NCI-H1105 (cell line): ENCODE measurements at places on chromosomes 7 and 10.

DNA sequence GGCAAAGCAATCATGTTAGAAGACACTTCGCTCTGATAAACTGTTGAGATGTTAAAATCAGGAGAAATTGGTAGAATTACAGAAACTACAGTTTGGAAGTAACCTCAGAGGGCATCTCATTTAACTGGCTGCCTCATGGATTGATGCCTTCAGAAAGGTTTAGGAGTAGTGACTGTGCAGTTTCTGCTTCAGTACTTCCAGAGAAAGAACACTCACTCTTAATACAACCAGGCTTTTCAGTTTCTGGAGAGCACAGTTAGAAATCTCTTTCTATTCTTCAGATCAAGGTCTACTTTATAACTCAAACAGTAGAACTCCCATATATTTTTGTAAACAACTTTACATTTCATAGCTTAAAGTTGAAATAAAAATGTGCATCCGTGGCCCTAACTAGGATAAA is 1358.9 kb upstream of the LRRTM3 start:
- DNase-seq, result no peak

GRCh38 chr10:26681076-26681475 is 16.4 kb upstream of the PDSS1 start:
- DNase-seq, result no peak

DNA sequence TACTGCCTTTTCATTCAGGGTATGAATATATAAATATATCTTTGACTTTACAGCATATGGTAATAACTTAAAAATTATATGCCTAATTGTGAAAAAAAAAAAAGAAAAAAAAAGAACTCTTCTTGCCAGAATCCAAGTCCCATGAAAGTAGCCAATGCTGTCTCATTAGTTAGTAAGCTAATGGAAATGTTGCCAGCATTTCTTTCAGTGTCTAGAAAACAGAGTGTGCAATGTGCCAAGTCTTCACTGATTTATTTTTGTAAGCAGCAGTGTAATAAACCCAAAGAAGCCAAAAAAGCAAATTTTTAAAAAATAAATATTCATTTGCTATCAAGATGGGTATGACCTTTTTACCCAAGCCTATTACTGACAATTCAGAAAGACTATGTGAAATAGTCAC is 31.1 kb upstream of the LRRN3 start:
- DNase-seq, result no peak

GRCh38 chr7:101545441-101546190 is 83.5 kb downstream of the MYL10 start:
- no peak for DNase-seq

DNA sequence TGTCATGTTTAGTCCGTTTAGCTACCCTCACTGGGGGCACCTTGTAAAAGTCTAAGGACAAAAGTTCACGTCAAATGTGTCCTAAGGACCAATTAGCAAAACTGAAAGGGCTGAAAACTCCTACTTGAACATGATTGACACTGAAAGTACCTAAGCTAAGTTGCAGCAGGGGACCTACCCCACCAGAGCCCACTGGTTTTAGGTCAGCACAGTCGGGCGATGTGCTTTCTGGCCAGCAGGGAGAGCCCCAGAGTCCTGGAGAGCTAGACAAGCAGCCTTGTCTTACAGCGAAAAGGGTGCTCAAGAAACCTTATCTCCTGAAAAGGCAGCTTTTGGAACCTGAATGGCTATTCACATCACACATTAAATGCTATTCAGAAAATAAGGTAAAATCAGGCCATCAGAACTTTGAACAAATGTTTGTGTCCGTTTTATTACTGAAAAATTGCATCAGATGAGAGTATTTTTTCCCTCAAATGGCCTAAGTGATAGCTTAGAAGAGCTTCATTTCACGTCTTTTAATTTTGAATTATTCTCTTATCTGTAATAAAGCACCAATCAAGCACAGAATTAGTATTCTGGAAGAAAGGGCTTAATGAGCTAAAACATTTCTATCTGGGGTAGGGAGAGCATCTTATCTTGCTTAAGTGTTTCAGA is 52.2 kb upstream of the MKI67 start:
- no peak for DNase-seq

GRCh38 chr10:125248489-125248888 is 88.1 kb upstream of the CTBP2 start:
- no peak for DNase-seq

DNA sequence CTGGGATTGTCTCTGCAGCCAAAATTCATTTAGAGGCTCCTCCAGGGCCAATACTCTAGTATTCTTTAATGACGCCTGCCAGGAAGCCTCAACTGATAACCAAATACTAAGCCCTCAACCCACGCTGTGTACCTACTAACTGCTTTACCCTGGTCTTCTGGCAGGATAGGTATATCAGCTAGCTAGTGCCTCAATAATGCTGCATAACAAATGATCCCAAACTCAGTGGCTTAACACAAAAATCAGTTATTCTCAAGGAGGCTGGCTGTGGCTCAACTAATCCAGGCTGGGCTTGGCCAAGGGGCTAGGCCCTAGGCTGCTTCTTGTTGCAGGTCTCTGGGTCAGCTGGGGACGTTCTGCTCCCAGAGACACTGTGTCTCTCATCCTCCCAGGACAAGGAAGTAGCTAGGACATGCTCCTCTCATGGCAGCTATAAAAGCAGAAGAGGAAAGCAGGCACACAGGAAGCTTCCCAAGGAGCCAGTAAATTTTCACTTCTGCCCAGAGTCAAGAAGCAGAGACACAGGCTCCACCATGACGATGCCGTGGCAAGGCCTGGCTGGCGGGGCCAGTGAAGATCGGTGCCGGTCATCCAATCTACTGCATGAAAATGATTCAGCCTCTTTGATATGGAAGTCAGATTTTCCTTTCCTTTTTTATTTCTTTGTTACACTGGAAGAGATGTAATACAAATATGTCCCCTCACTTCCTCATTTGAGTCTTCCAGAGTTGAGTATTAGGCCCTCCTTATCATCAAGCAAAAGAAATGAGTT is 28.6 kb upstream of the COL13A1 start:
- no peak for DNase-seq

- DNase-seq, result no peak
These were observed 56.6 kb downstream of the CHRM2 start for GRCh38 chr7:136925044-136925443.

- no peak for DNase-seq
These were observed 15.5 kb downstream of the TLX1 start for GRCh38 chr10:101146392-101147251.

DNA sequence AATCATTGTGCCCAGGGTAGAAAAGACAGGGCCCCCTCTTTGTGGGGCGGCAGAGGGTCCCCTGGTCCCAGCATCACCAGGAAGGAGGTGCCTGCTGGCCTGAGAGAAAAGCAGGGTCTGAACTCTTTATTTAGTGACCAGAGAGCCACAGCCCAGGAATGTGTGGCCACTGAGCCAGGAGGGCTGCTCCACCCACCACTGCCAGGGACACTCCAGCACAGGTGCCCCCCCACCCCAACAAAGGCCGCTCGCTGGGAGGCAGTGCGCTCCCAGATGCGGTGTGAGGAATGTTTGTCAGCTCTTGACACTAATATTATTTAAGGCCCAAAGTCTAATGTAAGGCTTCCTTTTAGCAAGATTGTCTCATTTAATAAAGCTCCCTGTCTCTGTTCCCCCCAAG is 59.6 kb upstream of the ZMIZ1 start:
- no peak for DNase-seq

- DNase-seq, result no peak
These were observed 14.3 kb upstream of the COL17A1 start for GRCh38 chr10:104099941-104100340.

- no peak for DNase-seq
These were observed 17.7 kb downstream of the ACSM6 start for GRCh38 chr10:95211606-95212279.

GRCh38 chr10:103665162-103665889 is 171.8 kb downstream of the NEURL1 start:
- no peak for DNase-seq

GRCh38 chr10:119466655-119467054 is 75.9 kb downstream of the RGS10 start:
- DNase-seq, result no peak

DNA sequence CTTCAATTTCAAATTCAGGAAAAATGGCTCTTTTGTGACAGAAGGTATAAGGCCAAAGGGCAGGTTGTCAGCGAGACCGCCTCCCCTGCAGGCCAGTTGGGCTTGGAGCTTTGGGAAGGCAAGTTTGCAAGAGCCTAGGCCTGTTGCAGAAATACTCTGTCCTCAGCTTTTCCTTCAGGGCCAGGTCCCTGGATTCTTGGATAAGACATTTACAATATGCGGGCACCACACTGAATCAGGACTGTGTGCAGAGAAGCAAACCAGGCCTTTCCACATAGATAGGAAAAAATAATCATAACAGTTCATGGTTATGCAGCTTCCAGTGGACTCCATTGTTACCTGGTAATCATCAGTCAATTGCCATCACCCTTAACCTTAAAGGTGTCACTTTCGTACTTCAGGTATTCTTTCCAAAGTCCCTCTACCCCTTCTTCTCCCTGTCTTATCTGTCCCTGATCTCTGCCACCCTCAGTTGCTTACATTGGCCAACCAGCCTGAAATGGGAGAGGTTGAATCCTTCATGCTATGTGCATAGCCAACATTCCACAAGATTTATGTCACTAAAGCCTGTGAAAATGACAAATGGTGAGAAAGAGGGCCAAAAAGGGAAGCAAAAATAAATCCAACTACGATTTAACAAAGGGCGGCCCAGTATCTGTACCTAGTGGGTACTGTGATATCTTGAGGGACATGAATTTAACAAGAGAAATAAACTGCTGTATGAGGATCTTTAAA is 304.5 kb upstream of the NFE2L3 start:
- DNase-seq, result no peak

DNA sequence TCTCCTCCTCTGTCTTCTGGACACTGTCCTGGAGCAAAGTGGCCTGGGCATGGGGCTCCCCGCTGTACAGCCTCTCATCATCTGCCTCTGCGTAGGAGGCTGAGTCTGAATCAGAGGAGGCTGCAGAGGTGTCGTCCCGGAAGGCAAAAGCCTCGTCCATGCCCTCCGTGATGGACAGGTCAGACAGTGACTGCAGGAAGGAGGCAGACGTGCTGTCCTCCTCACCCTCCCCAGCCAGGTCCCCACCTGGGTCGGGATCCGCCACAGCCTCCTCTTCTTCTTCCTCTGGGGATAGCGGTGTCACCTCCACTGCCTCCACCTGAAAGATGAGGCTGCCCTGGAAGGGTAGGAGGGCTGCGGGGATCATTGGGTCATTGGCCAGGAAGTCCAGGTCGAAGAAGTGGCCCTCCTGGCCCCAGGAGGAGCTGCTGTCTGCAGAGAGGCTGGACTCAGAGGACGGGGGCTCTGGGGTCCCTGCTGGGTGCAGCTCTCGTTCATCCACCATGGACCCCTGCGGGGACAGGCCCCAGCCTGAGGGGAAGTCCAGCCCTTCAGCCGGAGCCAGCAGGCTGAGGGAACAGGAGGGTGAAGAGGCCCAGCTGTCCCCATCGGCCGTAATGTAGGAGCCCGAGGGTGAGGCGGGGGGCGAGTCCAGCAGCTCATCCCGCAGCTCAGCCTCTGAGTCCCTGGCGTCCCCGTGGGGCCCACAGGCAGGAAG is 3.7 kb downstream of the NACAD start:
- no peak for DNase-seq

GRCh38 chr10:1050145-1050544 is 1.2 kb upstream of the IDI1 start:
- no peak for DNase-seq

DNA sequence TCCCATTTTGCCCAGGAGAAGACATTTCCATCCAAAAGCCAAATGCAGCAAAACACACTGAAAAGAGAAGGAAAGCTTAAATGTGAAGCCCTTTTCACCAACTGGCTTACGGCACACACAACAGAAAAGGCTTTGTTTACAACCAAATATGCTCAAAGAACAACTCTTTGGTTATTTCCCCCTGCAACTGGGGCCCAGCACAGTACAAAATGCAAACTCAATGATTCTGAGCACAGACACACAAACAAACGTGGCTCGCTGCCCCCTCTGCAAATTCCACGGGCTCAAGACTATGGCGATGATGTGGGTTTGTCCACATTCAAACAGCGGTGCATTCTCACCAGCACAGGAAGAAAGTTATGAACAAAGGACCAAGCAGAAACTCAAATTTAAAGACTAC is 5.3 kb downstream of the CPXM2 start:
- no peak for DNase-seq

DNA sequence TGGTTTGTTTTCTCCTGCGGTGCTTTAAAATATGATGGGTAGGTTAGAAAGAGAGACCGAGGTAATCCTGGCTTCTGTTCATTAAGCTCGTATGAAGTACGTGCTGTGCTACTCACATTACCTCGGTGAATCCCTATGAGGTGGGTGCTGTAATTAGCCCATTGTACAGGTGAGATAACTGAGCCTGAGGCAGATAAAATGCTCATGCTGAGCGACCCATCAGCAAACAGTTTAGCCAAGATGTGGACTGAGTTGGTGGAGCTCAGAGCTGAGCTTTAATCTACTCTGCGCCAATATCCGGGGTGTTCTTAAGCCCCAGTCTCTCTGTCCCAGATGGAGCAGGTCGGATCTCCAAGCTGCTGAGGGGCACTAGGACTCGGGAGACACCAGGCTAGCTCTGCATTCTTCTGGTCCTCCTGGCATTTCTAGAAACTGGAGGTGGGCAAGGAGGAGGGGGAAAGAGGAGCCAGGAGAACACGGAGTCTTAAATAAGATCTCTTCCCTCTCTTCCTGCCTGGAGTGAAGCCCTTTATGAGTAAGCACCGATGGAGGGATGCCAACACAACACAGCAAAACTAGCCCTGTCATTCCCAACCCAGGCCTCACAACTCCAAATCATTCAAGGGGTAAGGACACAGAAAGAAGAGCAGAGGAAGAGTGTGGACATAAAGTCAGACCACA is 458.5 kb downstream of the KCNMA1 start:
- DNase-seq, result no peak

DNA sequence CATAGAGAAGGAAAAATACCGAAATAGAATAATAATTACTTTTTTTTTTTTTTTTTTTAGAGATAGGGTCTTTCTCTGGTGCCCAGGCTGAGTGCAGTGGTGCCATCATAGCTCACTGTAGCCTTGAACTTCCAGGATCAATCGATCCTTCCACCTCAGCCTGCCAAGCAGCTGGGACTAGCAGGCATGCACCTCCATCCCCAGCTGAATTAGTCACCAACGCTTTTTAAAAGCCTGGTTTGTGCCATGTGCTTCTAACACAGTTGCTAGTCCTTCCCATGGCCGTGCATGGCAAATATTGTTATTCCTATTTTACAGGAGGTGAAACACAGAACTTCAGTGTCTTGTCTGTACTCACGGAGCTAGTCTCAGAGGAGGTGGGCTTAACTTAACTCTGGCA is 23.2 kb downstream of the LYZL2 start:
- DNase-seq, result no peak

- no peak for DNase-seq
These were observed 1205.2 kb upstream of the AUTS2 start for GRCh38 chr7:68393051-68393450.

DNA sequence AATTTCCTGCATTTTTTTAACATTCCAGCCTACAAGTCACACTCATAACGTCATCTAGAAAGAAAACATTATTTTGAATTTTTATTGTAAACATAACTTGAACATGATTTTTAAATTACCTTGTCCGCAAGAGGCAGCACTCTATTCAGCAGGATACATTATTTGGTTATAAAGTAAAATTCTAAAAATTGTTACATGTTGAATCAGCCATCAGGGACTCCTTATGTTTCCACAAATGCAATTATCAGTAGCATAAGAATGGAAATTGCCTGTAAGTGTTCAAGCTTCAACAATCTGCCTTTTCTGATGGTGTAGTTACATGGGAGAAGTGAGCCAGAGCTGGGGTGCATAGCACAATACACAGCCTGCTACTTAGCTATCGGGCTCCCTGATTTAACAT is 97.5 kb downstream of the ZNF365 start:
- no peak for DNase-seq
